ENCODE measurements at places on chromosomes 4 and X.
A peak's percentile ranks its signal among the peaks of the same experiment; 100 is the strongest.

DNA sequence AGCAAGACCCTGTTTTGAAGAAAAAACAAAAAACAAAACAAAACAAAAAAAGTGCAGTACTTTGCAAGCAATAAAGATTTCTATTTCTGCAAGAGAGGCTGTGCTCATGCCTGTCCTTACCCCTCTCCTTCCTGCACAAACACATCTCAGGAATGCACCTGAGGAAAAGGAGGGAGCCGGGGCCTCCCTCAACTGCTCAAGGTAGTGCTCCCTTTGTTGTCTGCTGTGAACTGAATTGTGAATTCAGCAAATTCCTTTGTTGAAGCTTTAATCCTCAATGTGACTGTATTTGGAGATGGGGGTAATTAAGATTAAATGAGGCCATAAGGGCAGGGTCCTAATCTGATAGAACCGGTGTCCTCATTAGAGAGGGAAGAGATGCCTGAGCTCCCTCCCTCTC lies 13.9 kb downstream of the FTSJ1 start:
- no peak for DNase-seq

- DNase-seq = no peak
Measured at GRCh38 chr4:107318078-107318477, 282.0 kb upstream of the DKK2 start.

GRCh38 chr4:174314770-174315169 lies 31.1 kb downstream of the CEP44 start:
- no peak for DNase-seq

DNA sequence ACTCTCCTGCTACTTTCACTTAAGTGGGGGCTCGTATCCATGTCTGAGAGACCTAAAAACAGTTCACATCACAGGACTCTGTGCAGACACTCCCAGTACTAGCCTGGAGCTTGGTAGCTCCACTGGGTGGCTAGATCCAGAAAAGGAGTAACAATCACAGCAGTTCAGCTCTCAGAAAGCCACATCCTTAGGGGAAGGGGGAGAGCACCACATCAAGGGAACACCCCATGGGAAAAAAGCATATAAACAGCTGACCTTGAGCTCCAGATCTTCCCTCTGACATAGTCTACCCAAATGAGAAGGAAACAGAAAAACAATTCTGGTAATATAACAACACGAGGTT lies 175.8 kb downstream of the FAM13A start:
- no peak for DNase-seq

- no peak for DNase-seq
Measured at GRCh38 chr4:73528171-73528570, 46.6 kb downstream of the AFM start.

GRCh38 chr4:55068522-55068921 lies 56.9 kb downstream of the KDR start:
- DNase-seq = no peak

- DNase-seq = no peak
Measured at GRCh38 chr4:174848596-174848995, 19.5 kb upstream of the GLRA3 start.

- no peak for DNase-seq
Measured at GRCh38 chr4:23058165-23058776, 365.5 kb downstream of the GBA3 start.

GRCh38 chr4:70927502-70928137 lies 25.5 kb downstream of the MOB1B start:
- no peak for DNase-seq

DNA sequence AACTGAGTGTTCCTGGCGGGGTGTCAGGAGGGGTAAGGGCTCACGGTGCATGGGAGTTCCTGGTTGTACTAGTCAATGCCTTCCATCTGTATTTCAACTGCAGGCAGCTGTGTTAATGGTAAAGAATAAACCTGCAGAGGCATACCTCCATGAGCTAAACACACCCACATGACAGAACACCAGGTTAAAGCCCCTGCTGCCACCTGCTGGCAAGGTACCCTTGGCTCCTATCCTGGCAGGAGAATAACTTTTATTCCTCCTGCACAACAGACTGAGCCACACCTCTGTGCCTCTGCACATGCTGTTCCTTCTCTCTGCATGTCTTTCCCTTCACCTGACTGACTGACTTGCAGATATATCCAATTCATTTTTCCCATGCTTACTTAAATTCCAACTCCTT lies 11.1 kb downstream of the ITIH6 start:
- DNase-seq = peak; percentile 30

DNA sequence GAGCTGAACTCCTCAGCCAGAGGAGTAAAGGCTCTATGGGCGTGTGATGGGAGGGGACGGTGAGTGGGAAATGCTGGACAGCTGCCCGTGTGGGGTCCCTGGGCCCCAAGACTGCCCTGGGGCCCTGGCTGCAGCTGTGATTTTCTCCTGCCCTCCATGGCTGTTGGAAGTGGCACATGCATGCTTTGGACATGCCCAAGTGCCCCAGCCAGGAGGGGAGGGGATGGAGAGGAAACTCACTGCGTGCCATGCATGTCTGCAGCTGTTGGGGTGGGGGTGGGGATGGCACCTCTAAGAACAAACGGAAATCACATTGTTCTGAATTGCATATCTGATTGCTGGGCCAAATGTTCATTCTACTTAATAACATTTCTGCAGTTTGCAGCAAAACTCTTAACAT lies 52.4 kb downstream of the MID2 start:
- no peak for DNase-seq

GRCh38 chr4:77593101-77593500 lies 12.5 kb upstream of the CXCL13 start:
- no peak for DNase-seq

DNA sequence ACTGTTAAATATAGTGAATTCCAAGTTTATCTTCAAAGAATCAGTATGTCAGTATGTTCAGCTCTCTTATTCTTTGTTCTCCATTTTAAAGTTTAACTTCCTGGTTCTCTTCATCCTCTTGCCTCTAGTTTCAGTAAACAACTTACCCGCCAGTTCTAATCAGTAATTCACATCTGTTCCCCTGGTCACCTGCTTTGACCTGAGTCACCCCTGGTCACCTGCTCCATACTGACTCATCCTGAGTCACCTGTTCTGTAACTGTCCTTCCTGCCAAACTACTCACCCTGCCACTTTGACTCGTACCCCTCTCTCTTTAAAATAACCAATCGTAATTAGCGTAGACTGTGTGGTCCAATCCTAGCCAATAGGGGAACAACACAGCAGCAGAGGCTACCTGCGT lies 992.7 kb upstream of the HS3ST1 start:
- no peak for DNase-seq

DNA sequence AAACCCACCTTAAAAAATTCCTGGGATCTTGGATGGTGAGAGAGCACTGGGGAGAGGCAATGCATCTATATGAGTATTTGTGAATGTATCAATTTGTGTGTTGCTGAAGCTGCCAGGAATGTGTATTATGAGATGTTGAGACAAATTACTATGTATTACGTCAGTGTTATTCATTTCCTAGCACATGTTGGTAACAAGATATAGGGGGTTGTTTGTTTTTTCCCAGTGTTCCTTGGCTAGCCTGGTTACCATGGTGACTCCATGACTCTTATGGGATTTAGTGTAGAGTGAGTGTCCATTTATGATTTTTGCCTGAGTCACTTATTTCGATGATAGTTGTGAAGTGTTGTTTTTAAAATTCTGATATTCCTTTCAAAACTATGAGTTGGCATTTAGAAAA lies 65.6 kb downstream of the RAB40A start:
- DNase-seq = no peak

DNA sequence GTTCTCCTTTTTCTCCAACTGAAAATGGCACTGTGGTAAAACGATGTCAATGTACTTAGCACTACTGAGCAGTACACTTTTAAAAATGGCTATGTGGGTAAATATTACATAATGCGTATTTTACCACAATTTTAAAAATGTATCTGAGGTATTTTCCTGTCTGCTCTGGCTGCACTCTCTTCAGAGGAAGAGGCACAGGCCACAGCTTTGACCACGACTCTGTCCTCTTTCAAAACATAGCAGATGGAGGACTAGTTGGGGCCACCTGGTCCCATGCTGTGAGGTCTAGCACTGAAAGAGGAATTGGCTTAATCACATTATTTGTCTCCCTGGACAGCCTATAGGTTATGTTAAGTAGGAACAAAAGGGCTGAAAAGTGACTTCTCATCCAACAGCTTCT lies 5.2 kb downstream of the KCNE5 start:
- DNase-seq = no peak

DNA sequence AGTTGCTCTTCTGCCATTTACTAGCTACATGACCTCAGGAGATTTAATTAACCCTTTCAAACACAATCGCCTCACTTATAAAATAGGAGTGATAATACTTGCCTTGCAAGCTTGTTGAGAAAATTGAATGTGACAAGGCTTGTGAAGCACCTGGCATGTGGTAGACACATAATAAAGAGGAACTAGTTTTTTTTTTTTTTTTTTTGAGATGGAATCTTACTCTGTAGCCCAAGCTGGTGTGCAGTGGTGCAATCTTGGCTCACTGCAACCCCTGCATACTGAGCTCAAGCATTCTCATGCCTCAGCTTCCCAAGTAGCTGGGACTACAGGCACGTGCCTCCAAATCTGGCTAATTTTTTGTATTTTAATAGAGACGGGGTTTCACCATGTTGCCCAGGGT lies 73.7 kb upstream of the STIM2 start:
- DNase-seq = no peak

DNA sequence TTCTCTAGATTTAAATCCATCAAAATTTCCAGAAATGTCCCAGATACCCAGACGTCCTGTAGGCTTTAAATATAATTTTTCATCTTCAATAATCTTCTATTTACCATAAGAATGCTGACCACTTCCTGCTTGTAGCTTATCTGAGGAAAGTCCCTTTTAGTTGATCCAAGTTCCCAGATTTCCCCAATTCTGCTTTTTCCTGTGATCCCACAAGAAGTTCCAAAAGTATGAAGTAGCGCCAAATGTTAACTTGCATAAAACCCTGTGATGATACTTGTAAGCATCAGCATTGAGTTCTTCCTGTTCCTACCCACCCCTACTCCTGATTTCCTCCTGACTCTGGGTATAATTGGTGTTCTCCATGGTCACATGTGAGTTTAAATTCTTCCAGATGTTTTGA lies 10.6 kb upstream of the TLR8 start:
- no peak for DNase-seq
